ENCODE measurements at places on chromosomes 6 and 20. TPM values are rescaled to one million over a fixed set of nuclear protein-coding genes. Genes with fewer than 3 reads are reported as not detected.

- no peak for DNase-seq
Observed at GRCh38 chr20:16580620-16581019, 7.4 kb upstream of the KIF16B start.

DNA sequence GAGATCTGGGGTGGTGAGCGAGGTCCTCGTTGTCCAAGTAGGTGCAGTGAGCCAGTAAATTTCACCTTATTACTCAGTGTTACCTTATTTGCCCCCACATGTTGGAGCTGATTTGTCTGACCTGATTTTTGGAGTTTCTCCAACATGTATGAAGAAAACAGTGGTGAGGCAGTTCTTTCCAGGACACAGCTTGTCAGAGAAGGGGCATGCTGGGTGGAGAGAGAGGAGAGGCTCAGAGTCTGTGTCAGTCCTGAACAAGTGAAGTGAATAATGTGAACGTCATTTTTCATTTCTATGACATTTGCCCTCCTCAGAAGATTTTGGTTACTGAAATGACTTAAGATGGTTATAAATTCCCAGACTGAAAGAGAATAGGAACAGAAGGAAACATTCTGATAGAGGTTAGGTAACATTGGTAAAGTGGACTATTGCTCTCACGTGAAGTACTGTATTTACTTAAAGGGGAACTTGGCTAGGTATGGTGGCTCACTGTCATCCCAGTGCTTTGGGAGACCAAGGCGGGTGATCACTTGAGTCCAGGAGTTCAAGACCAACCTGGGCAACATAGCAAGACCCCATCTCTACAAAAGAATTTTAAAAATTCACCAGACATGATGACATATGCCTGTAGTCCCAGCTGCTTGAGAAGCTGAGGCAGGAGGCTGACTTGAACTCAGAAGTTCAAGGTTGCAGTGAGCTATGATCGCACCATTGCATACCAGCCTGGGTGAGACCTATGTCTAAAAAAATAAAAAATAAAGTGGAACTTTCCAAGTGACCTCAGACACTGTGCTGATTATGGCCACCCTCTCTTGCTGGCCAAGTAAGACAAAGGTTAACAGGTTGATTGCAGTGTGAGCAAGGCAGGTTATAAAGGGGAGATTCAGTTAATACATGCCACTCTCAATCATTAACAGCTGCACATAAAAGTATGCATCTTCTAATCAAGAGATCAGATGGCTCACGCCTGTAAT, 184.3 kb downstream of the EDN1 start:
- DNase-seq, result no peak

GRCh38 chr20:1897965-1898464, 2.8 kb downstream of the SIRPA start:
- DNase-seq, result no peak

The ALDH5A1 gene
- total RNA-seq, result 3.7 TPM

Measured in activated CD8-positive, alpha-beta memory T cell treated with anti-CD3 and anti-CD28 coated beads, Interleukin-2, amount 10 ng/mL, durations not matched to agents 7 days and 5 days (primary cell).